ENCODE measurements at places on chromosomes 16 and 17.
A peak's percentile ranks its signal among the peaks of the same experiment; 100 is the strongest.

DNA sequence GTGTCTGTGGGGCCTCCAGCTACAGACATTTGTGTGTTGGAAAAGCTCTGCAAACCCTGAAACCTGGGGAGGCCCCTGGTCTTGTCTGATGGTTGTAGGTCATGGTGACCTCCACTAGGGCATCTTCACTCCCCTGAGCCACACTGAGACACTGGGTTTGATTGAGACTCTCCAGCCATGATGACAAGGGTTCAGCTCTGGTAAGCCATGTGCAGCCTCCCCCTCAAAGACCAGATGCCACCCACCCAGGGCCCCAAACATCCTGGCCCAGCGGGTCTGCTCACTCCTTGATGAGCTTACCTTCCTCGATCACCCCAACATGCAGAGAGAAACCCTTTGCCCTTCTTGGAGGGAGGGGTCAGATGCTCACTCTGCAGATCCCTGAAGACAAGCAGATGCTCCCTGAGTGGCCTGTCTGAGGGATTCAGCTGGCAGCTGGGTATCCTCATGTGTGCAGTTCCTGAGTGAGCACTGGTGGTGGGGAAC lies 101.6 kb downstream of the METRNL start:
- DNase-seq = no peak

DNA sequence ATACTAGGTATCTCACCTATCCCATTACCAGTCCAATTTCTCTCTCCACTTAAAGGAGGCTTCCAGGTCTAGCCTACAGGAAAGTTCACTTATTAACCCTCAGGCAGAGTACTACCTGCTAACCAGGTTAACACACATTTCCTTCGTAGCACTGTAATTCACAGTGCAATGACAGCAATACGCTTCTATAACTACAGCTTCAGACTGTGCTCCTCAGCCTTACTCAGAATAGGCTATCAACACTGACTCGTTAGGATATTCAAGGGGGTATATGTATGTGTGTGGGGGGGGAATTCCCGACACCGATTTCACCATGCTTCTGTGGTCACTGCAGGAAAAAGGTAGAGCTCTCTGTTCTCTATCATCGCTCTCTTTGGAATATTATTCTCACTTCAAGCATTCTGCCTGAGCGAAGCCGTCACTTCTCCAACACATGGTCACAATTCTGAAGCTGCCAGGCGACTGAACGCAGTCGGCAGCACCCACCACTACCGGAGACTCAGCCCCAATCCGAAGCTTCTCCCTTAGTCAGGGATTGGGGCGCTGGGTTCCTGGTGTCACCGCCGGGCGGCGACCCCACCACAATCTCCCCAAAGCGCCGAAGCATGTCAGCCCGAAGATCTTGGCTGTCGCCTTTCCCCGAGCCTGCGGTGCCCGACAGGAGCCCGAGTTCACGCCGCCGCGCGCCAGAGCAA lies 618 bp downstream of the GGA3 start:
- DNase-seq = no peak

GRCh38 chr16:64362193-64362592 lies 759.7 kb downstream of the CDH11 start:
- DNase-seq = no peak

GRCh38 chr17:59355702-59356325 lies 24.4 kb downstream of the YPEL2 start:
- no peak for DNase-seq

DNA sequence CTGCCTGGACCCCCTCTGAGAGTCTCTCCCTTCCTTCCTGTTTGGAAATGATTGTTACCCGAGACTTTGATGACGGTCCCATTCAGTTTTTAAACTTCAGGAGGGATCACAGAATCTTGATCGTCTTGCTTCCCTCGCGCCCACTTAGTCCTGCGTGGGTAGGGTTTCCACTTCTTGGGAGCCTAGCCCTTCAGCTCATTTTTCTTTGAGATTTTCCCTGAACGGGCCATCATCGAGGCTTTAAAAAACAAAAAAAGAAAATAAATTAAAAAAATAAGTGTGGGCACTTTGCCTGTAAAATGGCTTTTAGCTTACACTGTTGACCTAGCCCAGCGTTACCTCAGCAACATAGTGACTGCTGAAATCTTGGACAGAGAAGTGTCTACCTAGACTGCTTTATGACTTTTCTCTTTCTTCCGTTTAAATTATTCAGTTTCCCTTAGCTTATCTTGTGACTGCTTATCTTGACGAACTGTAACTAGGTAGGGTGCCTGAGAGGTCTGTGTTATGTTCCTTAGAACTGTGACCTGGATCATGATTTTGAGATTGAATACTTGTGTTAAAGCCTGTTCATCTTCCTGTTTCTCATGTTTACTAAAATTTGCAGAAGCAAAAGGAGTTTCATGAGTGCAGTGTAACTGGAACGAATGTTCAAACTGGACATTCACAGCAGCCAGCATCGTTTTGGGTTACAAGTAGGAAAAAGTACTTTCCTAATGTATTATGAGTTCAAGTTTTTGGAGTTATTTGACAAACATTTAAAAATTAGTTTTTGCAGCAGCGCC lies 874 bp downstream of the WWP2 start:
- no peak for DNase-seq

DNA sequence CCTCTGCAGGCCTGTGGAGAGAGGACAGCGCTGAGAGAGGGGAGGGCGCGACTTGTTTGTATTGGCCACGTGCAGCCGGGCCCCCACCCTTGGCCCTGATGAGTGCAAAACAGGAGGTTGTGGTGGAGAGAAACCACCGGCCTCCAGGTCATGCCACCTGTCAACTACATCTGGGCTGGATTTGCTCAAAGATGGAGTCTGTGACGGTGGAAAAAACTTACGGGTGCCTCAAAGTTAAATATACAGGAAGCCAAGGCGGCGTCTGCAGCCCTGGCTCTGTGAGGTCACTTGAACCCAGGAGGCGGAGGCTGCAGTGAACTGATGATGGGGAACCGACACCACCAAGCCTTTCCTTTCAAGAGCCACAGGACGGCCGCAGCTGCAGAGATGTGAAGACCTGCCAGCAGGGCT lies 15.7 kb downstream of the C16orf74 start:
- DNase-seq = no peak

GRCh38 chr17:789160-789840 lies 7.1 kb downstream of the MRM3 start:
- no peak for DNase-seq

DNA sequence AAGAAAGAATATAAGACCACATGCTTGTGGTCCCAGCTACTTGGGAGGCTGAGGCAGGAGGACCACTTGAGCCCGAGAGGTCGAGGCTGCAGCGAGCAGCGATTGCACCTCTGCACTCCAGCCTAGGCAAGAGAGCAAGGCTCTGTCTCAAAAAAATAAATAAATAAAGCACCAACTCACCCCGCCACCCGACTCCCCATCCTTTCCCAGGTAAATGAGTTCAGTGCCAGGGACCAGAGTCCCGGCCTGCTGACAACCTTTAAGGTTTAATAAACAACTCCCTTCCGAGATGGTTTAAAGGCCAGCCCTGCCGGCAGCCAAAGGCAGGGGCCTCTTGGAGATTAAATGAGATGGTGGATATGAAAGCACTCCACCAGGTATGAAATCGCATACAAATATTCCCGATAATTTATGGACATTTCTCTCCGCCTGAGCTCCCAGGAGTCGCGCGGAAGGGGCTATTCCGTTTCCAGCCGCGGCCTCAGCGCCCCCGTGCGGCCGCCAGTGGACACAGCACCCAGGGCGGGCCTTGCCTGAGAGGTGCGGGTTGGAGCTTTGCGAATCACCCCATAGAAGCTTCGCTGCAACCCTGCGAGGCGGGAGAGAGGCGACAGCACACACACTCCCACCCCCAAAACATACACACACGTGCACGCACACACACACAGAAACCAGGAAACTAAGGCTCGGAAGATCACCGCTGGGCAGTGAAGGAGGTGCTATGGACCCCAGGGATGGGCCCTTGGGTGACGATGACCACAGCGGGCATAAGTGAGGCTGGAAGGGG lies 4.0 kb upstream of the RPL38 start:
- peak; percentile 85 for DNase-seq

GRCh38 chr17:64420143-64420670 lies 28.7 kb upstream of the MILR1 start:
- peak; percentile 52 for DNase-seq

DNA sequence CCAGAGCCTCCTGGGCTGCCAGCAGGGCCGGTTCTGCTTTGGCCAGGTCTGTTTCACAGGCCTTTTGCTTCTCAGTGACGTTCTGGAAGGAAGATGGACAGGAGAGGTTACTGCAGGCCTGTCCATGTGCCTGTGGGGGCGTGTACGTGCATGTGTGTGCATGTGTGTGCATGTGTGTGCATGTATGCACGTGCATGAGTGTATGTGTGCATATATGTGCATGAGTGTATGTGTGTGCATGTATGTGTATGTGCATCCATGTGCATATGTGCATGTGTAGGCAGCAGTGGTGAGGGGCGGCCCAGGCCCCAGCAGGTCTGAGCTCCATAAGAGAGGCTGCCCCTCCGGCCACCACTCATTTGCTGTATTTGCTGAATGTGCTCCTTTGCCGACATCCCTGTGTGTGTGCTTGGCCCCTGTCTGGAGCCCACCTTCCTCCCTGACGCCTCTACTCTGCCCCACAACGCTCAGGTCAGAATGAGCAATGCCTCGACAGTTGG lies 81.8 kb downstream of the PGS1 start:
- DNase-seq = no peak

GRCh38 chr17:7739746-7740145 lies 22.2 kb downstream of the DNAH2 start:
- no peak for DNase-seq

Measured in ELF-1 (cell line).